ENCODE measurements at places on chromosomes 3 and 15.

DNA sequence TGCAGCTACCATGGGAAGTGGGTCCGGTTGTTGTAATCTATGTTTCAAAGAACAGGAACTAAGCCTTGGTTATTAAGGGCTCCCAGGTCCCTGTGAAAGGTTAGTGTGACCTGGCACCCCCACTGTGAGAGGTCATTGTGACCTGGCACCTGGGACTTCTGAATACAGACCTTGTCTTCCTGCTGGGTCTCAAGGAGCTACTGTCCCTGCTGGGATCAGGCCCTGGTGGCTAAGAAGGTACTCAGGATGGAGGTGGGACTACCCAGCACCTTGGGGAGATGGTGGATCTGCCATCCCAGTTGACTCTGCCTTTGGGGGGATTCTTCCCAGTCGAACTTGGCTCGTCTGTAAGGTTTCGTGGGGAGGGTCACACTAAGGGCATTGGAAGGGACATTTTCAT, 10.3 kb upstream of the SLCO2A1 start:
- no peak for DNase-seq

DNA sequence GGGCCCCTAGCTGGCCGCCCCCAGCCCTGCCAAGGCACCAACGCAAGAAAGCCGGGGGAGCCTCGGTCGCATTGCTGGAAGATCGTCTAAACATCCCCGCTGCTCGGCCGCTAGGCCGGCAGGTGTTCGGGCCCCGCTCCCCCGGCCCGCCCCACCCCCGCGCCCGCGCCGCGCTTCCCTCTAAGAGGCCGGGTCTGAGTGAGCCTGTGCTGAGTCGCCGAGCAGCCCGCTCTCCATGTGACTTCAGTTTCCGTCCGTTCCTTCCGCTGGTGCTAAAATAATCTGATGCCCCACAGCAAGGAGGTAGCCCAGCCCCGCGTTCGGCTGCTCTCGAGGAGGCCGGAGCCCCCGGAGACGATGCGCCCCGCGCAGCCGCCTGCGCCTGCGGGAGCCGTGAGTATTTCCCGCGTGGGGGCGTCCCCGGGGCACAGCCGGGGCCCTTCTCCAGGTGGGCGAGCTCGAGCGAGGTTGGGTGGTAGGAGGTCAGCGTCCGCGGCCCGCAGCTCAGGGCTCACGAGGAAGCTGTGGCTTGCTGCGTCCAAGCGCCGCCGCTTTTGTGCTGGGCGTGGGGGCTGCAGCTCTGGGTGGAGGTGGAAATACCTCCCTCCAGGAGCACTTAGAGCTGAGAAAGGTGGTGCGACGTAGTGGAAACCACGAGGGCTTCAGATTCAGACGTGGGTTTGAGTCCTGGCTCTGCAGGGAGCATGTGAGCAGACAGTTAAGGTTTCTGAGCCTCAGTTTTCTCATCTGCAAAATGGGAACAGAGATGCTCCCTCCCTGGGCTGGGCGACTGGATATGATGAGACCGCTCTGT, at the start of gene NRROS:
Gene NRROS (plus strand): TSS at position 212 of the 814 bp plus-strand sequence. CDS start 14,846 bp downstream, outside the sequence.
- DNase-seq: peak; percentile 78

DNA sequence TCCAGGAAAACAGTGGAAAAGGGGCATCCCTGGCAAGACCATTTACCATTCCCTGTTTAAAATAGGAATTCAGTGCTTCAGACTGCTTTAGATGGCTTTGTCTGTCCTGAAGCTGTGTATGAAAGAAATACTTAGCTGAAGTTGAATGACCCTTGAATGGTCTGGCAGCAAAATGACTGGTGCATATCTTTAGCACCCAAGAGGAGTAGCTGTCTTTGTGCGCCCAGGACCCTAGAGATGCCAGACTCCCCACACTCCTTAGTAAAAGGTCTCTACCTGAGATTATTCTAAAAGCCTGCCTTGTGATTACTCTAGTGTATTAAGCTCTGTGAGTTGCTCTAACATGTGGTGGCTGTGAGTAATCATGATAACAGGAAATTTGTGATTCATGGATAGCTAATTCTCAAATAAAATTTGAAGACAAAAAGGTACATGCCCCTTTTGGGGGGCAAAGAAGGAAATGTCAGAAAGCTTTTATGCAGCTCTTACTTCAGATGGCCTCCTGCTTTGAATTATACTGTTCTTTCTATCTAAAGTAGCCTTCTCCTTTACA, 3.2 kb downstream of the MAPKBP1 start:
- no peak for DNase-seq

GRCh38 chr15:33807665-33808064, 160.6 kb upstream of the CHRM5 start:
- DNase-seq: no peak

- DNase-seq: no peak
These were observed 19.0 kb downstream of the FAM3D start for GRCh38 chr3:58647381-58648141.

GRCh38 chr3:154338570-154338969, 14.3 kb upstream of the DHX36 start:
- DNase-seq: no peak

DNA sequence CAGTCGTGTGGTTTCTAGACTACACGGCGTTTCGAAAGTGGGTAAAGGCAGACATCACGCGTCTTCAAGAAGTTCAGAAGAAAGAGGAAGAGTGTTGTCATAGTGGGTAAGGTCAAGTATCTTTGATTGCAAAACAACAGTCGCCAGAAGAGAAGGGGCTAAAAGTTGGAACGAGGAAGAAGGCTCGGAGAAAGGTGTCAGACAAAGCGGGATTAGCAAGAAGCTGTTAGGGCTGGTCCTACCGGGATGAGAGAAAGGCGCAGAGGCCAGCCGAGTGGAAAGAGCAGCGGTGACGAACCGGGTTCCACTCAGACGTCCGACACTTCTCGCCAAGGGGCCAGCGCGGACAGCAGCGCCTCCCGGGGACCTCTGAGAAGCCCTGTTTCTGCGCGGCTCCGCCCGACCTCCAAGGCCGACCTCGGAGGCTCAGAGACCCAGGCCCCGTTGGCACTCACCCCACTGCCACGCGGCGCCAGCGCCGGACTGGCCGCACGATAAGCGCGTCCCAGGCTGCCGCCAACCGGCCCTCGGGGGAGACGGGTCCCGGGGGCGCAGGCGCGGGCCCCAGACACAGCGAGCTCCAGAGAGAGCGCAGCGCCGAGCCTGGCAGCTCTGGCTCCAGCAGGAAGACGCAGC, 436 bp downstream of the ADPGK start:
- DNase-seq: peak; percentile 56

GRCh38 chr3:161946443-161946960, 449.9 kb downstream of the OTOL1 start:
- DNase-seq: no peak

DNA sequence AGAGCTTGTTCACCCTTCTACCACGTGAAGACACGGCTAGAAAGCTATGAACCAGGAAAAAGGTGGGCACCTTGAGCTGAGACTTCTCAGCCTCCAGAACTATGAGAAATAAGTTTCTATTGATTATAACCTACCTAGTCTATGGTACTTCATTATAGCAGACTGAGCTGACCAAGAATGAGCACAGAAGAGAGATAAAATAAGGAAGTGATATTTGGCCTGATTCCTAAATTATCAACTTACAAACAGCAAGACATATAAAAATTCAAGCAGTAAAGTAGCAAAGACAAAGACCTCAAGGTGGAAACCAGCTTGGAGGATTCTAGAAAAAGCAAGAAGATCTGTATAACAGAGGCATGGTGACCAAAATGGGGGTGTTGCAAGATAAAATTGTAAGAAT, 63.9 kb upstream of the OSTN start:
- no peak for DNase-seq

DNA sequence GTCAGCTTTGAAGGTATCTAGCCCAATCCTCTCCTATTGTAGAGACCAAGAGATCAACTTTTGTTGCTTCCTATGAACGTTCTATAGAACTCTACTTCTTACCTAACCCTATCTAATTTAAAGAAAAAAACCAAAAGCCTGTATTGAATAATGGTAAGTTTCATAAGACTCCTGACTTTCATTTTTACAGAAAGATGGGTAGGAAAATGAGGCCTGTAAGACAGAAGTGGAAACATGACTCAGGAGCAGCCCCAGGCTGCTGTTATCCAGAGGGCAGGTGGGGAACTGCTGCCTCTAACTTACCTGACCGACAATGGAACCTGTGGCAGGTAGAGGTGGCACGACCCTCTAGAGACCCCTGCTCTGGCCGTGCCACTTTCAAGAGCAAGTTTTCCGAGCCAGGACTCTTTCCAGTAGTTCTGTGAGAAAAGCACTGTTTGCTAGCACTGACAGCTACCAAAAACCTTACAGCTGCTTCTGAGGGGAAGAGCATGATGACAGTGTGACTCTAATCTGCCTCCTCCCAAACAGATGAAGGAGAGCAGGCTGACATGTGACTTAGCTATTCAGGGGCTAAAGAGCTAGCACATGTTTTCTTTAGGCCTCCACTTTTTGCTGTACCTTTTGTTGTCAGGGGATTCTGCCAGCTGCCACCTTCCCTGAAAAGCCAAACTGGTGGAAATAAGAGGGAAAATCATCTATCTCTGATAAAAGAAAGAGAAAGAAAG, 17.5 kb downstream of the POPDC2 start:
- DNase-seq: no peak

DNA sequence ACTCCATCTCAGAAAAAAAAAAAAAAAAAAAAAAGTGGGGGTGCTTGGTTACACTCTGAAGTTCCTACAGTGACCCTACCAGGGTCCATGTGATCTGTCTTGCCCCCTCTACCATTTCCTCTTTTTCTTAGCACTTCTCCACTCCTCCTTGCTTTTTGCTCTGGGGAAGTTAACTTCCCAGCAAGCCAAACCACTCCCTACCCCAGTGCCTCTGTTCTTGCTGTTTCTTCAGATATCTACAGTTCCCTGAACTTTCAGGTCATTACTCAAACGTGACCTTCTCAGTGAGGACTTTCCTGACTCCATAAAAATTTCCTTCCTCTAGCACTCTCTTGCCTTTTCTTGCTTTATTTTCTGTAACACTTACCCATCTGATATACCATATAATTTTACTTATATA, 61.1 kb upstream of the GCNT3 start:
- no peak for DNase-seq

DNA sequence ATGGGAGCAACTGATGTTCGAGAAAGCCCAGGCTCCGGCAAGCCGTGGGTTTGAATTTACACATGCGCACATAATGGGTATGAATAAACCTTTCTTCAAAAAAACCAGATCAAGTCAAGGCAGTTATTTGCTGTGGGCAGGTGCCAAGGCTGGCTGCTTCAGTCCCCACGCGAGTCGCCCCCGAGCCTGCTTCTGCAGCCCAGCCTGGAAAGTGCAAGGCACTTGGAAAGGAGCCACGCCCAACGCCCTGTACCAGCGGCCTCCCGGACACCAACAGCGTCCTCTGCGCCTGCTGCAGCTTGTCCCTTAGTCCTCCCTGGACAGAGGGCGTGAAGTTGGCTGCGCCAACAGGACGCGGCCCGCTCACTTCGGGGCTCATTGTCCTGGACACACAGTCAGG, 68.9 kb downstream of the KLF15 start:
- peak; percentile 18 for DNase-seq

DNA sequence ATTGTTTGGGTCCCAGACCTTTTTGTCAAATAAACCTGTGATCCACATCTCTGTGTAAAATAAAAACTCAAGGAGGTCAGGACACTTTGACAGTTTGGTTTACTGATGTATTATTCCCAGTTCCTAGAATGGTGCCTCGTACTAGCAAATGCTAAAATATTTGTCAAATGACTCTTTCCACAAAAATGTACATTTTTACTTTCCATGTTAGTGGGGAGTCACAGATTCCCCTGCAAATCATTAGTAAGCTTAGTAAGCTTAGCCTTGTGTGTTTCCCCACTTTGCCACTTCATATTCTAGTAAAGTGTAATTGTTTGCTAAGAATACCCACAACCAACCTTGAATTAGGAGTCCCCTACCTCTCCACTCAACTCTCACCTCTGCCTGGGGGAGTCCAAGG, 2.4 kb upstream of the MAGI1 start:
- no peak for DNase-seq

DNA sequence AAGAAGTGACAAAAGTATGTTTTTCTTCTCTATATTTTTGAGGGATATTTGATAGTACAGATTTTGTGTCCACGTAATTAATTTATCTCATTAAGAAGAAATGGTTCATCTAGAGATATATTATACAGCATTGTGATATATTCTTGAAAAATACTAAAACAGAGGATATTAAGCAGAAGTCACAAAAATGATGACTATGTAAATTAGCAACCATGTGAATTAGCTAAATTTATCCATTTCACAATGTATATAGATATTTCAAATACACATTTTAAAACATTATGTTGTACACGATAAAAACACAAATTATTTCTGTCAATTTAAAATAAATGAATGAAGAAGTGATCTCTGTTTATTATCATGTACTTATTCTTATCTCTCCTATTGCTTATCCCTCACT, 989.5 kb downstream of the TUSC7 start:
- no peak for DNase-seq

GRCh38 chr3:53144446-53144845, 14.2 kb upstream of the RFT1 start:
- DNase-seq: no peak

DNA sequence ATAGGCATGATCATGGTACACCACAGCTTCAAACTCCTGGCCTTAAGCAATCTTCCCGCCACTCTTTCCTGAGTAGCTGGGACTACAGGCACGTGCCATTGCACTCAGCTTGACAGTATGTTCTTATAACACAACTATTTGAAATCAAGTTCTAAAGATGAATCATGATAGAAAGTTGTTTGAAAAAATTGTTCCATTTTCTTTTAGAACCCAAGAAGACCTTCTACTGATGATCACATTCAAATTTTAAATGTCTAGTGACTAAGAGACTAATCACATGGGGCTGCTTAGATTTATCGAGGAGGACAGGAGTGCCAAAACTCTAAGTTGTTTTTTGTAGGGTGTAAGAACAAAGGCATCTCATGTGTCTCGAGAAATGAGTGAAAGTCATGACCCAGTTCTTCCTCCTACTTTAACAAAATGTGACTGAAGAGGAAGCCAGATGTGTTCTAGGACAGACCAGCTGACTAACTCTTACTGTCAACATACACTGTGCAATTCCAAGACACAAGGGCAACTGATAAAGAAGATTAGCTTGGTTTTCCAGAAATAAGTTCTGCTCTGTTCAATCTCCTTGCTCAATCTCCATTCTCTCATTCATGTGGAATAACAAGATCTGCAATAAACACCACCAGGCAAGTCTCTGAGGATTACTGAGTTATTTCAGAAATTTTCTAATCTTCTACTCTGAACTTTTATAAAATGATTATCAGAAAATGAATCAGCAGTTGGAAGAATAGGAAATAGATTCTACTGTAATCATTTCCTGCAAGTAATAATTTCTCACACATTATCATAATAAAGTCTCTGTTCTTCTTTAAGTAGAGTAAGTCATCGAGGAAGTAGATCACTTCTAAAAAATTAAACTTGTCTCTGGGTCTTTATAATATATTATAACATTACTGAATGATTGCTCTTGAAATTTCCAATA, 122.6 kb upstream of the CCNL1 start:
- no peak for DNase-seq

Measured in stimulated activated CD8-positive, alpha-beta memory T cell treated with anti-CD3 and anti-CD28 coated beads, Interleukin-4, amount 100 ng/mL, for 48 hours (primary cell).